ENCODE measurements at places on chromosomes 4 and X.

GRCh38 chrX:84216406-84216805 is 28.4 kb upstream of the RPS6KA6 start:
- no peak for DNase-seq

DNA sequence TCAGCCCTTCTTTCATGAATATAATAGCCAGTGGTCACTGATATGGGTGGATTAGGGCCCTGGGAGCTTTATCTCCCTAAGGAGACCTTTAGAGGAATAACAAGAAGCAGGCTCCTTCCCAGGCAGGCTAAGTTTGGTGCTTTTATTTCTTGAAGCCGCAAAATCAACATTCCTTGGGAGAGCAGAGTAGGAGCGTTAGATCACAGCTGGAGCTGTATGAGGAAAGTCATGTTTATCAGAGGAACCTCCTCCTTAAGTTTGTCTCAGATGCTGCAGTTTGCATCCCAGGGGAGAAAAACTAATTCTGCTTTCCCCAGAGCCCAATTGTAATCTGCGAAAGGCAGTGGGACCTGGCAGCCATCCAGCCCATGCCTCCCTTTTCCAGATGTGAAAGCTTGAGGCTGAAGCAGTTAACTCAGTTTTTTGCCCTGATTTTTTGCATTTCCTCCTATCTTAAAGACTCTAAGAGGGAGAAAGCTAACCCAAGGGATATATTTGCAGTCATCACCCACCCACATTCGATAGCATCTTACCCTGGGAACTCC is 186.0 kb upstream of the FRMPD4 start:
- no peak for DNase-seq

DNA sequence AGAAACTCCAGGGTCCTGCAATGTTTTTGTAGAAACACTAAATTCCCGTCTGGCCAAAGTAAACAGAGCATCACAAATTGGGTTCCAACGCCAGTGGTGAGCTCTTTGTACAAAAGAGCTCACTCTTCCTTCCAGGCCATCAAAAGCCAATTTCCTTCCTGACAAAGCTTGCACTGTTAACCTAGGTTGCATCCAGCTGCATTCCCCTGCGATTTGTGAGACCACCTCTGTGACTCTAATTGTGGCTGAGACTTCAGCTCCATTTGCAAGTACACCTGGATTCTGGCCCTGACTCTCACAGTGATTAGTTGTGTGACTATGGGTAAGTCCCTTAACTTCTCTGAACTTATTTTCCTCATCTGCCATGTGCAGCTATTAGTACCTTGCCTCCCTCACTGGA is 212.5 kb upstream of the CXorf66 start:
- DNase-seq, result no peak

GRCh38 chrX:13520351-13520750 is 49.0 kb upstream of the EGFL6 start:
- no peak for DNase-seq

DNA sequence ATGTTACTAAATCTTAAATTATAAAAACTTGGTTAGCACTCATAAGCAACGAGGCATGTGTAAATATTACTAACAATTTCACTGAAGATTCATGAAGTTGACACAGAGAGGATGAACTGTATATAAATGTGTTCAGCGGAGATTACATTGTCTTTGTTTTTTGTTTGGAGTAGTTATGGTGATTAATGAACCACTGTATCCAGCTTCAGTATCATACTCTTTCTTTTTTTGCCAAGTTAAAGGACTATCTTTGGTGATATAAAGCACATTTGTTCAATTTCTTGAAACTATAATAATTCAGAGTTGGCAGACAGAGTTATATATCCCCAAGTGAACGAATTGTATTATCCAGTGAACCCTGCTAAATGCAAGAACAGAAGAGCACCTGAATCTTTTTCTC is 497.6 kb downstream of the CCSER1 start:
- no peak for DNase-seq

DNA sequence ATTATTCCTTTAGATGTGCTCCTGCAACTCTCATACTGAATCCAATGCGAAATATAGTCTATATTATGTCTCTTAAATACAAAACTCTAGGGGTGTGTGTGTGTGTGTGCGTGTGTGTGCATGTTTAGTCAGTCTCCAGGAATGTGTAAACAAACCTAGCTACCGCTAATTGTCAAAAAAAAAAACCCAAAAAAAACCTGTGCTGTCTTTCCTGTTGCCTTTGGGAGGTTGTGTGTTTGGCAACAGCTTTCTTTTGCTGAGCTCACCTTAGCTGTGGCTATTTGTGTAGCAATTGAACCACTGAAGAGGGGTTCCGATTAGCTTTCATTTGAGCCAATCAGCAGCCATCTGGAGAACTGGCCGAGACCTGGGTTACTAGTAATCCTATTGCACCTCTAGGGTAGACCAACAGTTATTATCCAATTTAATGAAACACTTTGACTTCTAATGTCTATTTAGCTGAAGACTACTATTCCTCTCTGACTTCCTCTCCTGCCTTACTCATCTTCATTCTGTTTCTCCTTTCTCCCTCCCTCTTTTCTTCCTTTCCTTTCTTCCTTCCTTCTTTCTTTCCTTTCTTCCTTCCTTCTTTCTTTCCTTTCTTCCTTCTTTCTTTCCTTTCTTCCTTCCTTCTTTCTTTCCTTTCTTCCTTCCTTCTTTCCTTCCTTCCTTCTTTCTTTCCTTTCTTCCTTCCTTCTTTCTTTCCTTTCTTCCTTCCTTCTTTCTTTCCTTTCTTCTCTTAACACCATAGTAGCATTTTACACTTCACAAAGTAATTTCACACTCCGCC is 471.1 kb downstream of the GBA3 start:
- DNase-seq, result no peak

GRCh38 chr4:125022855-125023501 is 291.8 kb upstream of the FAT4 start:
- no peak for DNase-seq

- no peak for DNase-seq
Observed at GRCh38 chr4:76665153-76665552, 230.1 kb downstream of the SHROOM3 start.

- no peak for DNase-seq
Observed at GRCh38 chr4:1227816-1228215, 21.1 kb downstream of the CTBP1 start.

GRCh38 chrX:119784747-119785446 is 6.5 kb downstream of the RPL39 start:
- no peak for DNase-seq

DNA sequence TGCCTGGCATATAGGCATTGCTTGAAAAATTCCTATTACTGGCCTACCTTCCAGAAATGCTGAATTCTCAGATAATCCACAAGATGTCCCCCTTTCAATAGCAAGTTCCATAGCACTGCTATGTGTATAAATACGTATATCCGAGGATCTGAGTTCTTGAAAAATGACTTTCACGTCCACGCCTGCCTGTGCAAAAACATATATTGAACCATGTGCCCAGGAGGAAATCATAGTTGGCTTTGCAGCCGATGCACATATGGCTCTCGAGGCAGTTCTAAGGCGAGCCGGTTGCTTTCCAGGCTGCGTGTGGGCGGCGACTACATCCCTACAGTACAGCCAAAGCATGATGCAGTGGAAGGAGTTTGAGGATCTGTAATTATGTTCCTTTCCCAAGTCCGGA is 55.4 kb upstream of the ESX1 start:
- DNase-seq, result no peak

DNA sequence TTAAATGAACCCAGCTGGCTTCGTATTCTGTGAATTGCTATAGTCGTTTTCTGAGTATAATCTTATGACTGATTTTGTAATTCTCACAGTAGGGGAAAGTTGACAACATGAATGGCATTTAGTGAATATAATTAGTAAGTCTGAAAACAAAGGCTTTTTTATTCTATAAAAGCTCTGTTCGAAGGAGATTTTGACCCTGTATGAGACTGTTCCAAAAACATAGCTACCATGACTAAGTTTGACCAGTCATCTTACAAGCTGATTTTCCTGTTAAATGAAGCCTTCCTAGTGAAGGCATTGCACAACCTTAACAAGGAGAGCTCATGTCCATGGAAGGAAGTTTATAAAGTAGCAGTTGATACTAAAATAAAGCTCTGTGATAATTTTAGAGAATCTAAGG is 242.3 kb downstream of the RPA4 start:
- no peak for DNase-seq

- DNase-seq, result no peak
Observed at GRCh38 chr4:7910952-7911578, 28.6 kb downstream of the AFAP1 start.

- no peak for DNase-seq
Observed at GRCh38 chr4:4641661-4642495, 100.0 kb upstream of the STX18 start.

DNA sequence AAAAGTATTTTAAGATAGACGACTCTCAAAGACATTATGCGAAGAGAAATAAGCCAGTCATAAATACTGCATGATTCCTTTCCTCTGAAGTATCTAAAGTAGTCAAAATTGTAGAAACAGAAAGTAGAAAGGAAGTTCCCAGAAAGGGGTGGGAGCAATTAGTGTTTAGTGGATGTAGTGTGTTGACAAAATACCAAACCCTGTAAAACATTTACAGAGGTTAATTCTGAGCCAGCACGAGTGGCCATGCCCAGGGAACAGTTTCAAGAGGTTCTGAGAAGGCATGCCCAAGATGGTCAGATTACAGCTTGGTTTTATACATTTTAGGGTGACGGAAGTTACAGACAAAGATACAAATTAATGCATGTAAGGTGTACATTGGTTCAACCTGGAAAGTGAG is 34.4 kb upstream of the SLC25A4 start:
- no peak for DNase-seq

DNA sequence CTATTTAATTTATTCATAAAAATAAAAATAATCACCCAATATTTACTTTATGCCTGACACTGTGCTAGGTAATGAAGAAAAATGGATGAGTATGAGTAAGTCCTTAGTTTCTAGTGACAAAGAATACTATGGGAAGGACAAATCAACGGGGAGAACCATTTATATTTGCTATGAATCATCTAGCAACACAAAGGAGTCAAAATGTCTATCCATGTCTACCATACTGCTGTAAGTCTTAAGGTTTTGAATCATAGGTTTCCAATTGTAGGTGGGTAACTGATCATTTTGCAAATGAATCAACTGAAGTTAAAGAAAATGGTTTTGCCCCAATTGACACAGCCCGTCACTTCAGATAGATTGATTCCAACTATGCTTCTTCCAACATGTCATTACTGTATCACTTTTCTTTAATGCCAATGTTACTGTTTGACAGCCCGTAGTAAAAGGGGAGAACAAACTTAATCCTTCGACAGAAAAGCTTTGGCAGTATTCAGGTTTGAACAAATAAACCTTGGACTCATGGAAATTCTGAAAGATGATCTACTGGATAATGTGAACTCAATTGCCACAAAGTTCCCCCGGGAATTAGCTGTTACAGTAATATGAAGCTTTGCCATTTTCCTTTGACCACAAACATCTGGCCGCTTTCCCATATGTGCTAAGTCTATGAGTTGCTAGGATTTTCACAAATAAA is 3.2 kb downstream of the TDO2 start:
- DNase-seq, result no peak

GRCh38 chrX:134603806-134604700 is 54.2 kb downstream of the PLAC1 start:
- no peak for DNase-seq

DNA sequence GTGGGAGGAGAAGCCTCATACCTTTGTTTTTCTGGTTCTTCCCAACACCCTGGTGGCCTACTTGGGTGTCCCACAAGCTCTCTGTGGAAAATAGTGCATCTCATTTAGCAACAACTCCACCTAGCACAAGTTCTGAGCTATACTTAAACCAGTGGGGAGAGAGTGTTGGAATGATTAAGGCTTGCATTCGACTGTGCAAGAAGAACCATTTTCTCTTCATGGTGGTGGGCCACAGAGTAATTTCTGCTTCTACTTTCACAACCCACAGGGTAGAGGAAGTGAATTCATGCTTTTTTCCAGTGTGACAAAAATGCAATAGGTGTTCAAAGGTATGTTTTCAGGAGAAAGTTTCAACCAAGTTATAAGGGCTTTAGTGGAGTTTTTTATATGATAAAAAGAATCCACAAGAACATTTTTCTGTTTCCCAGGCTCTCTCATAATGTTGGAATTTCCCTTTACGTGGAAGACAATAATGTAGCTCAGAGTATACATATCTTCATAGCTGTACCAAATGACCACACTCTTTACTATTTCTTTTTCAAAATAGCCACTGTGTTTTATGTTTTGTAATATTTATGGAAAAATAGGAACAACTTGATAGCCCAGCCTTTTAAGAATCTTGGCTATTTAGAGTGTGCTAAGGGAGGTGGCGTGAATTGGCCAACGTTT is 80.3 kb upstream of the HHIP start:
- no peak for DNase-seq
